ENCODE measurements at places on chromosomes 16 and 17.
A peak's percentile ranks its signal among the peaks of the same experiment; 100 is the strongest.

GRCh38 chr16:386641-387156 lies 4.9 kb upstream of the PGAP6 start:
- DNase-seq: no peak

GRCh38 chr17:14715561-14715960 lies 414.7 kb downstream of the HS3ST3B1 start:
- no peak for DNase-seq

DNA sequence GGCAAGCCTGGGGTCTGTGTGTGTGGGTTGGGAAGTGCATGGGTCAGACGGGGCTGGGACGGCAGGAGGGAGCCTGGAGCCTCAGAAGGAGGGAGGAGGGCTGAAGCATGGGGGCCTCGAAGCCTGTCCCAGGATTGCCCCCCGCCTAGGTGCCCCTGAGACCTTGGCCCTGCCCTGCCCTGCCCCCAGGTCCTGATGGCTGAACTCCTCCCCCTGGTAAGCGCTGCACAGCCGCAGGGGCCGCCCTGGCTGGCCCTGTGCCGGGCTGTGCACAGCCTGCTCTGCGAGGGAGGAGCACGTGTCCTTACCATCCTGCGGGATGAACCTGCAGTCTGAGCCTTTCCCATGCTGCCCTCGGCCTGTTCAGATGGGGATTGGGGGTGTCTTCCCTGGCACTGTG lies 4.4 kb downstream of the TEDC2 start:
- no peak for DNase-seq

GRCh38 chr17:75980188-75981018 lies 1.4 kb downstream of the TEN1 start:
- DNase-seq: peak; percentile 36

- peak; percentile 92 for DNase-seq
These were observed at the start of gene PGAP3 for GRCh38 chr17:39687546-39688474. Gene PGAP3 (minus strand): TSS chr17:39688057. CDS start chr17:39688014, 43 bp downstream.

DNA sequence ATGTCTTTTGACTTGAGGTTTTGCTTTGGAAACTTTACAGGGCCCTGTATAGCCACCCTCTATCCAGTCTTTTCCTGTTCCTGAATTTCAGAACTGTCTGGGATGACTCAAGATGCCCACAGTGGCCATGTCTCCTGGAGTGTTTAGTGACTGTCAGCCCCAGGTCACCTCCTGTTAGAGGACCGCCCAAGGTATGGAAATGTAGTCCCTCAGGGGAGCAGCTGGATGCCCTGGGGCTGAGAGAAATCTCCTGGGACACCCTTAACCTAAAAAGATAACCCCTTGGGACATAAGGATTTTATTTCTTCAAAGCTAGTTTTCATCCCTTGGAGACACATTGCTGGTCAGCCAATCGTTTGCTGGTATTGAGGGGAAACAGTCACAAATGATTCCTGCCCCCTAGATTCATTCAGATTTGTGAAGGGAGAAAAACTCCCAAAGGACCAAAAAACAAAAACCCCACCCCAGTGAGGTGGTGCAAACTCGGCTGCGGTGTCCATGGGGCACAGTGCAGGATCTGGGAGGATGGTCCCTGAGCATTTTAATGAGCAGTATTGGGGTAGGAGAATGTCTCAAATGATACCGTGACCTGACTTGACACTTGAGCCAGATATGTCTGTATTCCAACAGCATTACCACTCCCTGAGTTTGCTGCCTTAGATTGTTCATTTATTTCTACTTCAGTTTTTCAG lies 1.7 kb downstream of the ZNF267 start:
- DNase-seq: no peak

DNA sequence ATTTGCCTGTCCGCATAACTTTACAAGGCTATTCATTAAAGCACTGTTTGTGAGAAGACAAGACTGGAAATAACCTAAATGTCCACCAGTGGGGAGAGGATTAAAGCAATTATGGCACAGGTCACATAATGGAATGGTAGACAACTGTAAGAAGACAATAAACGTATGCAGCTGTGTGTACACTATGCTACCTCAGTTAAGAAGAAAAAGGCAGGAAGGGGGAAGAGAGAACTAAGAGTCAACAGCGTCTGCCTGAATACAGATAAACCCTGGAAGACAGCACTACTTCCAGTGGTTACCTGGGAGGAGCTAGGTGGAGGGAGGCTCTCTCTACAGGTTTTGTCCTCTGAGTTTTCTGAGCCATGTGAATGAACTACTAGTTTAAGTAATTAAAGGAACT lies 15.3 kb downstream of the CREBBP start:
- no peak for DNase-seq

- DNase-seq: no peak
These were observed 14.3 kb upstream of the RBBP6 start for GRCh38 chr16:24524855-24525677.

DNA sequence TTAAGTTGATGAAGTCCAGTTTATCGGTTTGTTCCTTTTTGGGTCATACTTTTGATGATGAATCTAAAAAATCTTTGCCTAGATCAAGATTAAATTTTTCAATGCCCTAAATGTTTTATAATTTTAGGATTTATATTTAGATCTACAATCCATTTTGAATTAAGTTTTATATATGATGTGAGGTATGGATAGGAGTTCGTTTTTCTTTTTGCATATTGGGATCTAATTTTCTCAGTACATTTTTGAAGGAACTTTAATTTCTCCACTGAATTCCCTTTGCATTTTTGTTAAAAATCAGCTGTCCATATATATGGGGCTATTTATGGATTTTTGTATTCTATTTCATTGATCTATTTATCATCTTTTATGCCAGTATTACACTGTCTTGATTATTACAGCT lies 125.5 kb upstream of the HS3ST2 start:
- no peak for DNase-seq

DNA sequence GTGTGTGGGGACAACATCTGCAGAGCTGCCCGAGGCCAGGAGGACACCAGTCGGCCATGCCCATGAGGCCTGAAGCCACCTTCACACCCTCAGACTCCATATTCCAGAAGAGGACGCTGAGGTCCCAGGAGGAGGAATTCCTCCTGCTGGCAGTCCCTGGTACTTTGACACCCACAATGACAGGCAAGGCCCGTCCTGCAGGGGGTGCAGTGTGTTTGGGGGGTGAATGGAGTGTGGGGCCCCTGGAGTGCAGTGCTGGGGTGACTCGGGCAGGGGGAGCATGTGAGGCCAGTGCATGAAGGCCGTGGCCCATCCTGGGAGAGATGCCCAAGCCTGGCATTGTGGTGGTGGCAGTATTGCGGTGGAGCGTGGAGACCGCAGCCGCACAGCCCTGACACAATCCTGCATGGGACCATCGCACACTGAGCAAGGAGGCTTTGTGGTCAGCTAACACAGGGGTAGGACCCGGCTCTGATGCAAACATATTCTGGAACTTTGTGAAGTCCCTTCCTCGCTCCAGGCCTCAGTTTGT lies 52.2 kb downstream of the ZDHHC7 start:
- DNase-seq: no peak

DNA sequence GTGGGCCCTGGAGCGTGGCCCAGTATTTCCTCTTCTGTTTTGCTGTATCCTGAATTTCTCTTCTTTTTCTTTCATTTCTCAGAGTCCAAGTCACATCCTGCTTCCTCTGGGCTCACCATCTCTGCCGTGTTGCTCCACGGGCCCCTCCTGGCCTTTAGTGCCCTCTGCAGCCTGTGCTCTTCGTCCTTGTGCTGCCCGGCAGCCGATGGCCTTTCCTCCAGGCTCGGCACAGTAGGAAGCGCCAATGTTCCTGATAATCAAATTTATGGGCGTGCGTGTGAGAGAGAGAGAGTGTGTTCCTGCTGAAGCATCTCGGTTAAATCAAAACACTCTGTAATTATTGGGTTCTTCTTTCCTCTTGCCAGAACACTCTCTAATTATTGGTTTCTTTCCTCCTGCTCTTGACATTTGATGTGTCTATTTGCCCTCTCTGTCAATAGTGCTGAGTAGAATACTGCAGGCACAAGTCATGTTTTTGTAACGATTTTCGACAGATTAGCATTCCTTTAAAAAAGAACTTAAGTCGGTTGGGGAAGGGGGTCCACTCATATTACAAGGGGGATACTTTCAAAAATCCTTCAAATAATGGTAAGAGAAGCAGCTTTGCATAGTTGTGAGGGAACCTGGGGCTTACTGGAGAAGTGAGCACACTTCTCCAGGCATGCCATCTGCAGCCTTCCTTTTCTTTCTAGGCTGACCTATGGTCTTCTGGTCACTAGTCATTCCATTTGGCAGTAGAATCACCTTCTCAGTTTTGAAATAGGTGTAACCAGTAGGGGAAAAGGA lies 126.6 kb downstream of the RPTOR start:
- no peak for DNase-seq
